ENCODE measurements at places on chromosomes 7 and 10.

- no peak for DNase-seq
These were observed 29.6 kb upstream of the ANK3 start for GRCh38 chr10:60419249-60419648.

- DNase-seq: no peak
These were observed 6.2 kb upstream of the TMEM243 start for GRCh38 chr7:87225696-87226095.

GRCh38 chr10:76882245-76882644 lies 755.4 kb downstream of the KCNMA1 start:
- no peak for DNase-seq

DNA sequence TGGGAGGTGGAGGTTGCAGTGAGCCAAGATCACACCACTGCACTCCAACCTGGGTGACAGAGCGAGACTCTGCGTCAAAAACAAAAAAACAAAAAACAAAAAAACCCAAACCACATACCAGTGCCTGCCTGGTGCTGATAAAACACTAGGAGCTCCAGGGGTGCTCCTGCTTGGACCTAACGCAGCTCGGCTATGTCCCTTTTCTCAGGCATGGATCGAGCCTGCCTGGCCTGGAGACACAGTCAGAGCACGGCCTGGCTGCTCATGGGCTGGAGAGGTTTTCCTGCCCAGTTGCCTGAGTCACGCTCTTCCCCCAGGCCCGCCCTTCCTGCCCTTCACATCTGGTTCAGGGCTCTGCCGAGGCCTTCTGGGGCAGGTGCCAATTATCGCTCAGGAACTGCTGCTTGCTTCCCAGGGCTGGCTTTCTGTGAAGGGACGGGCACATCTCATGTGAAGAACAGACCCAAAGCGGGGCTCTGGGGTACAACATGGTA lies 12.6 kb upstream of the NPFFR1 start:
- no peak for DNase-seq

DNA sequence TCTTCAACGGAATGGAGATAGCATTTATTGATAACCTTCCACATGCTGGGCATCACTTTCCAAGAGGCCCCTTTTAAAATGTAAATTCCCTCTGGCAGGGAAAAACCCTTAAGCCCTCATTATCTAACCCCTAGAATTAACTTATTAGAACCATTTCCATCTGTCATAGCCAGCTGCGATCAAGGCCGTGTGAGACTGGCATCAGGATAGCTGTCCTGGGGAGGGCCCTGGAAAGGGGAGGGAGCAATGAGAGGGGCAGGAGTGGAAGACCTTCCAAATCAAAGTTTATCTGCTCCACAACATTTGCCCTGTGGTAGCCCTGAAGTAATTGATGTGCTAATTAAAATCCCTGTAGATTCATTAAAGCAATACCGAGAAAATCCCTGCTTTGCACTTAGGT lies 45.0 kb upstream of the JAZF1 start:
- no peak for DNase-seq

DNA sequence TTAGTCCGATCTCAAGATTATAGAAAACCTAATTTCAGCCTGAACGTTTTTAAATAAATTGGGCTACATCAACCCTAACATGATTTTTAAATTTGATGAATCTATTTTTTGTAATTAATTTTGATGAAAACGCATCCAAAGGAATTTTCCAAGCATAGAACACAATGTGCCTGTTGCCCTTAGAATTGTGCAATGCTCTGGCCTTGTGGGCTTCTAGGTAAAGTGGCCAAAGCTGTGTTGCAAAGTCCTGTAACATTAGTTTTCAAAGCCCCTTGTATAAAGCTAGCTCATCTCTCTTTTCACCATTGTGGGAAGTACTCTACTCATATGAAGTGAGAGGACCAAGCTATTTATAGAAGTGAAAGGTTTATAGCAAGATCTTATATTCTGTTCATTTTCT lies 138.4 kb upstream of the PRPS1L1 start:
- DNase-seq: no peak

DNA sequence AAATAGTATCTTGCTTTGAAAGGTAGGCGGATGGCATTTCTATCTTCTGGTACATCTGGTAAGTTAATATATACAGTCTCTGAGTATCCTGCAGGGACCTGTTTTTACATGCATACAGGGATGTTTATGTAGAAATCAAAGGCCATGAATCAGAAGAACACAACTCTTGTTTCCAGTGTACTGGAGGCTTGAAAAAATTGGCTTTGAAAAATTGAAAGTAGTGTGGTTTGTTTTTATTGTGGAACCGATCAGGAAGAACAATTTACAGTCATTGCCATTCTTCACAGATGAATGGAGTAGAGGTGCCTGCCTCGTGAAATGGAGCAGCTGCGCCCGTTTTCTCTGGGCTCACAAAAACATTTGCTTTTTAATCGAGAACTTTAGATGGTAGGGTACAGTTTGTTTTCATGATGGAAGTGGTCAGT lies 54.0 kb upstream of the RPA3 start:
- no peak for DNase-seq

DNA sequence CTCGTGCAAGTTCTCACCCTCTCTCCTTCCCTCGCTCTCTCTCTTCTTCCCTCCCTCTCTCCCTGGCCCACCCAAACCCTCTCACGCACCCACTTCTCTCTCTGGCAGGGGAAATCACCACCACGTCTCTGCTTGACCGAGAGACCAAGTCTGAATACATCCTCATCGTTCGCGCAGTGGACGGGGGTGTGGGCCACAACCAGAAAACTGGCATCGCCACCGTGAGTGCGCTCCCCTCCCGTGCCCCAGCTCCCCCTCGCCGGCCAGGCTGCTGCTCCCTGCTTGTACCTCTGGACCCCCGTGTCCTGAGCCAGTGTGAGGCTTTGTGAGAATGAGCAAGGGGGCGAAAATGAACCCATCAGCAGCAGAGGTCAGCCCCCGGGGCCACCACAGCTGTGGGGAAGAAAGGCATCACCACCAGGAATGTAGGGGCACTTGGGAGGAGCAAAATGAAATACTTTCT lies 25.5 kb downstream of the C10orf105 start:
- no peak for DNase-seq

DNA sequence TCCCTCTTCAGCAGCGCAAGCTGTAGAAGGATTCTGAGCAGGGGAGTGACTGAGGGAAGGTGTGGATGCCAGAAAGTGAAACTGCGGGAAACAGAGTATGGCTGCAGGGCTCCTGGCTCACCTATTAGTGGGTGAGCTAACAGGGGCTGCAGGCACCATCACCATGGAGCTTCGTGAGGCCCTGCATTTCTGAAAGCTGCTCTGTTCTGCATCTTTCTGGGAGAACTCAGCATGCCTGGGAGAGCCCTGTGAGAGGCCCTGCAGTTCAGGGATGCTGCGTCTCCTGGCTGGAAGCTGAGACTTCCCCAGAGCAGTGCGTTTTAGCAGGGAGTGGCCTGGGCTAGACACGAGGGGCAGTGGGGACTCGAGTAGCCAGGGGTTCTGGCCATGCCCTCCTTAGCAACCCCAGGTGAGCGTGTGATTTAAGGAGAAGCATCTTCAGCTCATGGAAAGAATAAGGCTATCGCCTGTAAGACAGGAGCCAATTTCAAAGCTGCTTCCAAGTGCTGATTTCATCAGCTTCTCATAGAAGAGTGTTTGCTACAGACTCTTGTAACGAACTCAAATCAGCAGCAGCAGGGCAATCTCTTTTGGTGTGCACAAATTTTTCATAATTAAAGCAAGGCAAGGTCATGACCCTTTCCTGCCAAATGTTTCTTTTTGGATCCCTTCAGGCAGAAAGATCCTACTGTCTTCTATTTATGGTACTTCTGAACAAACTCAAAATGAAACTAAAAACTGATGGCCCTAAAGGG lies 293.6 kb upstream of the ZNF32 start:
- no peak for DNase-seq

- no peak for DNase-seq
These were observed 9.0 kb upstream of the POR start for GRCh38 chr7:75905785-75906604.

- peak; percentile 63 for DNase-seq
These were observed 2.0 kb upstream of the LZTS2 start for GRCh38 chr10:100997360-100998182.

DNA sequence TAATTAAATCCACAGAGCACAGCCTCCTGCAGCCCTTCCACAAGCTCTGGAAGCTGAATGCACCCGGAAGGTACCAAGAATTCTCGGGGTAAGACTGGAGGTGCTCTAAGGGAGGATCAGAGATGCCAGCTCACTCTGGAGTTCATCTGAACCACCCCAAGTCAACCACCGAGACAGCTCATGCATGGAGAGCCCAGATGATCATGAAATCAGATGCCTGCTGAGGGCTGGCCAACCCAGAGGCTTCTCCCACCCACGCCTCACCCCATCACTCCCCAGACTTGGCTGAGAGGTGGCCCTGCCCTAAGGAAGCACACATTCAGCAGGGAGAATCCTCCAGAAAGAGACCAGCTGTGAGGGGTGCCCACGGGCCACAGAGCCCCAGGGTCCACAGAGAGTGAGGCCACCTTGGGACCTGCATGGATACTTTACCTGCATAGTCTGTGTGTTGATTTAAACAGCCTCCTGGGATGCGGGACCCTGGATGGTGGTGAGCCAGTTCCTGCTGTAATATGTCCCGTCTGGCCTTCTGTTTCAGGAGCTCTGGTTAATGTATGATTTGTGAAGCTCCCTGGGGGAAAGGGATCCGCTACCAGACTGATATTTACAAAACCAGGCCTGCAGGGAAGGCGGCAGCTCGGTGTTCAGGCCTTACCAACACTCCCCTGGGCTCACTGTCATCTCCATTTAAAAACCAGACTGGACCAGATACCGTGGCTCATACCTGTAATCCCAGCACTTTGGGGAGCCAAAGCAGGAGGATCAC lies 64.9 kb downstream of the INSIG1 start:
- no peak for DNase-seq

GRCh38 chr10:113095419-113096127 lies 145.5 kb downstream of the TCF7L2 start:
- no peak for DNase-seq

DNA sequence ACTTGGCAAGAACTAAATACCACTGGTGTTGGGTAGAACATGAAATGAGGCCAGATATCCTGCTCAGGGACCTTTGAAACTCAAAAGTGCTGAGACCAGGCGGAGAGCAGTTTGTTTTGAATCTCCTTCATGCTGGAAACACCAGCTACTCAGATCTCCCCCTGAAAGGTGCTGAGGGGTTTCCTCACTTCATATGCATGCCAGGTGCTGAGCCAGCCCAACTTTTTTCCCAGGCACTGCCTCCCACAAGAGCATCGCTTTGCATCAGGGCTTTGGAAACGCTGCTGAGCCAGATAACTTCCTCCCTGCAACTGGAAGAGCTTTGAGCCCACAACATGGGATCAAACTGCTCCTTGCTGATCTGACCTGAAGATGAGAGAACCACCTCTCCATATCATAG lies 13.7 kb downstream of the NPTX2 start:
- no peak for DNase-seq

- DNase-seq: no peak
These were observed 38.1 kb downstream of the COL1A2 start for GRCh38 chr7:94432817-94433216.

DNA sequence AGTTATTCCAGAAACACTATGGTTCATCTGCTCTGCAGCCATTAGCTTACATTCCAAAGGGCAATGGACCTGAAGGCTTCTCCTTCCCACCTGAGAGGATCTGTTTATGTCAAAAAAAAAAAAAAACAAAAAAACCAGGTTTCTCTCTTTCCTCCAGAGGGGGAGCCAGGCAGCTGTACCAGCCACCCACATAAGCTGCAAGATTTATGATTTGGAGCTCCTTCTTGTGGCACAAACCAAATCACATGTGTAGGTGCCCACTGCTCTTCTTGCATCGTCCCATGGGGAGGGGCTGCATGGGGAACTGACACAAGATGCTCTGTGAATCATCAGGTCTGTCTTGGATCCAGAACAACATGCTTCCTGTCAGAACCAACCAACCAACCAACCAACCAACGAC lies 231.6 kb upstream of the IGFBP3 start:
- no peak for DNase-seq

- DNase-seq: no peak
These were observed 140.1 kb downstream of the CPEB3 start for GRCh38 chr10:92150823-92151222.

GRCh38 chr10:111125102-111125501 lies 48.3 kb downstream of the ADRA2A start:
- no peak for DNase-seq

- DNase-seq: no peak
These were observed 46.2 kb downstream of the FAM53B start for GRCh38 chr10:124697837-124698544.

- no peak for DNase-seq
These were observed 93.1 kb downstream of the LRGUK start for GRCh38 chr7:134220236-134220635.

DNA sequence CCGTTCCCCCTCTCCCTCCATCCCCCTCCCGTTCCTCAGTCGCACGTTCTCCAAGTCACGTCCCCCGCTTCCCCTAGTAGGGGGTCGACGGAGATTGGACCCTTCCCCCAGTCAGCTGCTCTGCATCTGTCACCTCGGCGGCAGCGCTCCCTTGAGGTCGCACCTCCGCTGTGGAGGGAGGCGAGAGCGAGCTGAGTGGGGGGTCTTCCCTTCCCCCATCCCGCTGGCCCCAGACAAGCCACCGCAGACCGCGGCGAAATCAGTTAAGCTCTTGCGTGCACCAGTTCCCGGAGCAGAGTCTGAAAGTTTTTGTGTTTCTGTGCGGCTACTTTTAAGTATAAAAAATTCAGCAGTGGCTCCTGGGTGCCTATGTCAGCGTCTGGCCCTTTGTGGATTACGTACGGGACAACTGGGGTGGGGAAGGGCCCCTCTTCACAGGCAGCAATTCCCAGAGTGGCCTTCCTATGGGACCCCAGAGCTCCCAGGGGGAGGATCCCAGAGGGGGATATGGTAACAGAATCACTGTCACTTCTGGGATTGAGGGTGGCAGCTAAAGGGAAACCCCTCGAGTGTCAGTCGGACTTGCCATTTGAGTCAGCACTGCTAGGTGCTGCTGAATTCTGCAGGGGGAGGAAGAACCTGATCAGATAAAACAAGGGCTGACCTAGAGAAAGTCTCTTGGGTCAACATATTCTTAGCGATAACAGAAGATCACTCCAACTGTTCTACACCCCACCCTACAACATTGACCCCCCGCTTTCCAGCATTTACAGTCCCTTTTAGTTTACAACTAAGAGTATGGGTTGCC lies 12.5 kb upstream of the DDIT4 start:
- DNase-seq: no peak

- DNase-seq: peak; percentile 80
These were observed 17.7 kb downstream of the ADAM8 start for GRCh38 chr10:133258818-133259601.

GRCh38 chr10:98308669-98309365 lies 40.8 kb upstream of the LOXL4 start:
- DNase-seq: no peak

GRCh38 chr10:71177651-71178199 lies 34.6 kb upstream of the UNC5B start:
- DNase-seq: no peak
